ENCODE measurements at places on chromosomes 3 and 15.

GRCh38 chr3:30069056-30069455 lies 537.3 kb upstream of the TGFBR2 start:
- DNase-seq, result no peak

DNA sequence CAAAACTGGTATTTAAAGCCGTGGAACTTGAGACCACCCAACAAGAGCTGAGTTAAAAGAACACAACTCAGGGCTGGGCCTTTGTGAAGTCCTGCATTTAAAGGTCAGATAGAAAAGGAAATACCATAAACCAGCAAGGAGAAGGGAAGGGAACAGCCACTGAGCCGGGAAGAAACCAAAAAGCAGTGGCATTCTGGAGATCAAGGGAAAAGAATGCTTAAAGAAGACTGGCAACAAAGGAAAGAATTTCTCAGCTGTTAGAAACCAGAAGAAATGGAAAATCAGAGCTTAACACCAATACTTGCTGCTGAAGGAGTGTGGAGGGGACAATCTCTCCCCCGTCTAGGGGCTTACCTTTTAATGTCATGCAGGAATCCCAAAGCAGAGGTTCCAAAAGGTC lies 247.4 kb upstream of the CHRNA7 start:
- no peak for DNase-seq

DNA sequence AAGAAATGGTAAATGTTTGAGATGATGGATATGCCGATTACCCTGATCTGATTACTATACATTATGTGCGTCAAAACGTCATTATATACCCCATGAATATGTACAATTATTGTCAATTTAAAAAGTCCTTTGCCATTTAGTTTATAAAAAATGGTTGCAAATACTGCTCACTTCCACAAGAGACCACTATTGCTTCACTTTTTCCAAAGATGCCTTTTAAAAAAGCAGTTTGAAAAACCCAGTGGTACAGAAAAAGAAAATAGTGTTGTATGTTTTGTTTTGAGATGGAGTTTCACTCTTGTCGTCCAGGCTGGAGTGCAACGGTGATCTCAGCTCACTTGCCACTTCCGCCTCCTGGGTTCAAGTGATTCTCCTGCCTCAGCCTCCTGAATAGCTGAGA lies 39.3 kb downstream of the EDEM1 start:
- DNase-seq, result peak; percentile 8

DNA sequence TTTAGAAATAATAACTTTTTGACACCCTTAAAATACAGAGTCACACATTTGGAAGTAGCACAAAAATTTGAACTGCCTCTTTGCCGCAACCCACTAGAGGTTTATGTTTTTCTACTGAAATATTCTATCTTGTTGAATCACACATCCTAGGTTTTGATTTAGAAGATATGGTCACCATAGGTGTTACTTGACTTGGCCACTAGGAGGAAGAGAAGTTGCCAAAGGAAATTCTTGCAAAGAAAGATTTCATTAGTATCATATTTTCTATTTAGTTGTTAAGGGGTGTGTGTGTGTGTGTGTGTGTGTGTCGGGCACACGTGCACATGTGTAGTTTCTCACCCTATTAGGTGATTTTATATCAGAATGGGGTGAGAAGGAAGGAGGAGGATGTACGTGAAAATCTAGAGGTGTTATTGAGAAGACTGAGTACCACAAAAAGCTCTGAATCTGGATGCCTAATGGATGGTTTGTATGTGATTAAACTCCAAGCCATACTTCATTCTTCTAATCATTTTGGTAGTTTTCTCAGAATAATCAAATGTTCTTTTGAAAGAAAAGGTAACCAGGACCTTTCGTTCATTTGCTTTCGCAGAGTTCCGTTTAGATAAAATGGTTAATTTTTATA lies 31.5 kb downstream of the ZFAND6 start:
- DNase-seq, result no peak

DNA sequence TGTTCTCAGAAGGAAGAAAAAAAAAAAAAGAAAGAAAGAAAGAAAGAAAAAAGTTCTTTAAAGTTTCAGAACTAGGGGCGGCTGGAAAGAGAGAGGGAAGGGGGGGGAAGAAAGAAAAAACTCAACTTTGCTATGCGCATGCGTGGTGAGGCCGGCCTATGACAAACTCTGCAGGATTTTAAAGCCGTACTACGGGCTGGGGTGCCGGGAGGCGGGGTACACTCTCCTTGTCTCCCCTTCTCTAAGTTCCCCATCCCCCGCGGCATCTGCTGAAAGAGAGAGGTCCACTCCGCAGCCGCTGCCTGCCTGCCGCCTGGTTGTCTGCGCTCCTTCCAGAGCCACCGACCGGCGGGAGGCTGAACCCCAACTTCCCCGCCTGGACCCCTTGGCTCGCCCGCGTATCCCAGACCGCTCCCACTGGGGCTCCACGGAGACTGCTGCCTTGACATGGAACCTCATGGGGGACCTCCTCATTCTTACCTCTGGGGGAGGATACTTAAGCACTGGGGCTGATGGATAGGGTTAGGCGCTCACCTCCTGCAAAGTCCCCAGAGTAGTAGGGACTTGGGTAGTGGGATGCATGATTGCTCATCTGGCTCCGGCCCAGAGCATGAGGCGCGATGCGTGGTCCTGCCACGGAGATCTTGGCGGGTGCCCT lies 1.4 kb upstream of the WNT5A start:
- no peak for DNase-seq

DNA sequence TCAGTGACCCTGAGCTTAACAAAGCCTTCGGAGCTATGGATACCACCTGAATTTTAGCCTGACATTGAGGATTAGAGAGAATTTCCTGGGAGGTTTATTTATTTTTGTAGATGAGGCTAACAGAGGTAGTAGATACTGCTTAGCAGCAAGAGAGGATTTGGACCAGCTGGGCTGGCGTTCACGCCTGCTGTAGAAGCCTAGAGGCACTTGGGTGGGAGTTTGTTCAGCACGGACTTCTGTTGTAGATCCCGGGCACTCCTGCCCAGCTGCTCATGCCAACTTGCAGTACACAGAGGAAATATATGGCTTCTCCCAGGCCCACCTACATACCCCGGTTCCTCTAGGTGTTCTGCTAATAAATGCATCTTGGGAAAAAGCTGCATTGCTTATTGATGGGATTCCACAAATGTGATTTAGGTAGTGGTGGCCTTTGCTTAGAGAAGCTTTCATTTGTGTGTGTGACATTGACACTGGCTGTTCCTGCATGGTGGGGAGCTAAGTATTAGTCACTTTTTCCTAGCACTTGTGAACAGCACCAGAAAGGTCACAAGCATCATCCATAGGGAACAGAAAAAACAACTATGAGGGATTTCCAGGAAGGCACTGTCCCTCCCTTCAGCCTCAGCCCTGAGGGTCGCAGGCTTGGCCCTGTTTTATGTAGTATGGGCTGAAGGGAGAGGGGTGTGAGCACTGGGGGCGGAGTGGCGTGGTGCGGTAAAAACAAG lies 324.8 kb upstream of the LRRFIP2 start:
- no peak for DNase-seq

GRCh38 chr15:74830868-74831267 lies 4.4 kb downstream of the CPLX3 start:
- DNase-seq, result no peak

- DNase-seq, result peak; percentile 2
Measured at GRCh38 chr3:193788189-193788991, 195.4 kb downstream of the OPA1 start.

- DNase-seq, result no peak
Measured at GRCh38 chr15:58919232-58919631, 14.2 kb downstream of the SLTM start.

DNA sequence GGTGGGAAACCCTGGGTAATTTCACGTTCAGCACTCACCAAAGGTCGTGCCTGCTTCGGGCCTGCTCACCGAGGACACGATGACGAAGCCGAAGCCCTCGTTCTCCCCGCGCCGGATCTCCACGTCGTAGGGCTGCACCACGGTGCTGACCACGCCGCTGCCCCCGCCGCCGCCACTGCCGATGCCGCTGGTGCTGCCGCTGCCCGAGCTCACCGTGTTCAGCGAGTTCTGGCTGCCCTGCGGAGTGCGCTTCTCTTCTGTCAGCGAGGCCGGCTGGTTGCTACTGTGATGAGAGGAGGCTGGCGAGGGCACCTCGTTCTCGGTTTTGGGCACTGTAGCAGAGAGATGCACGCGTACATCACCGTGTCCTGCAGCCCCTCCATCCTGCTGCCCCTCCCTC lies 659.5 kb downstream of the MAGI1 start:
- no peak for DNase-seq

- no peak for DNase-seq
Measured at GRCh38 chr3:69236812-69237707, 114.7 kb upstream of the LMOD3 start.

- no peak for DNase-seq
Measured at GRCh38 chr15:41554343-41554742, 4.7 kb upstream of the TYRO3 start.

- no peak for DNase-seq
Measured at GRCh38 chr15:85097250-85097649, 115.6 kb downstream of the PDE8A start.

GRCh38 chr3:174440253-174440701 lies 418.9 kb upstream of the NAALADL2 start:
- DNase-seq, result no peak

All from CD4-positive, alpha-beta T cell treated with Interleukin-4 for 4 hours (primary cell).